Myometrial cell (primary cell): ENCODE measurements at places on chromosomes 7 and 10. TPM values are rescaled to one million over a fixed set of nuclear protein-coding genes. Genes with fewer than 3 reads are reported as not detected.

Gene TMEM243
- total RNA-seq: 33.7 and 36.3 TPM in 2 replicates

Gene FAM180A
- 1.7 and 5.1 TPM in 2 replicates for total RNA-seq

Gene AKR1C4
- not detected in 2 replicates for total RNA-seq

Gene SFTPD
- not detected in 2 replicates for total RNA-seq

Gene RNF148
- total RNA-seq: not detected in 2 replicates
